ENCODE measurements at places on chromosomes 3 and 15. TPM values are rescaled to one million over a fixed set of nuclear protein-coding genes. Genes with fewer than 3 reads are reported as not detected.

The IRAK2 gene
- 12.9 TPM for total RNA-seq

The P3H2 gene
- 24.8 TPM for total RNA-seq

The IL16 gene
- total RNA-seq = under 0.01 TPM

The PRSS50 gene
- not detected for total RNA-seq

The GOLGA6L10 gene
- total RNA-seq = 0.30 TPM

The ERC2 gene
- 0.42 TPM for total RNA-seq

The EFCC1 gene
- total RNA-seq = not detected

The MYO5C gene
- total RNA-seq = 0.23 TPM

The ADAMTSL3 gene
- total RNA-seq = under 0.01 TPM

The PFKFB4 gene
- total RNA-seq = 46.0 TPM

The ARHGEF26 gene
- total RNA-seq = 3.6 TPM

The ACKR2 gene
- total RNA-seq = not detected

The DCUN1D1 gene
- 38.5 TPM for total RNA-seq

The PIGB gene
- total RNA-seq = 8.0 TPM

The FANCD2OS gene
- total RNA-seq = not detected

The RAB6B gene
- total RNA-seq = 0.30 TPM

The IQSEC1 gene
- 19.0 TPM for total RNA-seq

The ABHD17C gene
- 3.0 TPM for total RNA-seq

The ITIH1 gene
- total RNA-seq = not detected

The RTP3 gene
- total RNA-seq = not detected

The CHRNA5 gene
- 0.59 TPM for total RNA-seq

The GNAT1 gene
- total RNA-seq = not detected

The CPB1 gene
- not detected for total RNA-seq

The GOLGA6B gene
- total RNA-seq = not detected

The MDFIC2 gene
- not detected for total RNA-seq

The DUOX1 gene
- not detected for total RNA-seq

The TUSC7 gene
- total RNA-seq = not detected
